ENCODE measurements at places on chromosomes 12 and 14.

DNA sequence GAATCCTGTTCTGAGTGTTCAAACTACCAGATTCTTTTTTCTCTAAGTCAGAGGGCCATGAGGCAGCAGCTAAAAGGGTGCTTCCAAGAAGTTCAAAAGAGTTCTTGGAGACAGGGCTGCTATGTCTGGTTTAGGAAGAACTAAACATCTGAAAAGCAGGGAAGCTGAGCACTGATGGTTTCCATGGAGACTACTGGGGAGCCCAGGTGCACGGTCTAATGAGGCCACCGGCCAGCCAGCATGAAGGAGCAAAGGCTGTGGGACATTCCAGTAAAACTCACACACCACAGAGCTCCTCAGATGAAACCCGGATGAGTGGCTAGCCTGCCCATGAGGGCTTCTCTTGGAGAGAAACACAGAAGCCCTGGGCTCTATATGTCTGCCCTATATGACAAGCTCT lies 97.3 kb downstream of the KCNK10 start:
- no peak for DNase-seq

DNA sequence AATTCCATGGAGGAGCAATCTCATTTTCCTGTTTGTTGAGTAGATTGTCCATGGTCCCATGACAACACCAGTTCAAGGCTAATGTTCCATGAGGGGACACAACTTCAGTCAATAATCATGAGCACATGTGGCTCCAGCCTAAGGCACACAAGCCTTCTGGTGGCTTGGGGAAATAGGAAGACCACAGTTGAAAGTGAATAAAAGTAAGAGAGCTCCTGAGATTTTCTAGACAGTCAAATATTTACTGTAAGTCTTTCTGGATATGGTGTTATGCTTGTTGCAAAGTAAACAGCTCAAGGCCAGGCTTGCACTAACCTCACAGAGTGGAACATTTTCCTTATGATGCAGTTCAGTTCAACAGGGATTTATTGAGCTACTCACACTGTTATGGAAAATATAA lies 206.9 kb upstream of the SLC38A2 start:
- no peak for DNase-seq

DNA sequence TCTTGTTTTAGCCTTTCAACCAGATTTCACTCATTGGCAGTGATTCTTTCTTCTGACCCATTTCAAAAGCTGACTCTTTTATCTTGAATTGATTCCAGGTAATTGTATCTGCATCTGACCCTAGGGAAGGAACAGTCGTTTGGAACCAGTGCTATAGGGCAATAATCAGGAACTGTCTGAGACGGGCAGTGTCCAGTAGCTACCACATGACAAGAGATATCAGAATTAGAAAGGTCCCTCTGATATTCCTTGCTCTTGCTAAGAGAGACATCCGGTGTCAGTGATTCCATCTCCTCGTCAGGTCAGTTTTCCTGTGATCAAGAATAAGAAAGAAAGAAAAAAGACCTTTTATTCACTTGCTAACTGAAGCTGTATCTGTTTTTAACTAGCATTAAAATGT lies 47.8 kb upstream of the PDE3A start:
- no peak for DNase-seq

DNA sequence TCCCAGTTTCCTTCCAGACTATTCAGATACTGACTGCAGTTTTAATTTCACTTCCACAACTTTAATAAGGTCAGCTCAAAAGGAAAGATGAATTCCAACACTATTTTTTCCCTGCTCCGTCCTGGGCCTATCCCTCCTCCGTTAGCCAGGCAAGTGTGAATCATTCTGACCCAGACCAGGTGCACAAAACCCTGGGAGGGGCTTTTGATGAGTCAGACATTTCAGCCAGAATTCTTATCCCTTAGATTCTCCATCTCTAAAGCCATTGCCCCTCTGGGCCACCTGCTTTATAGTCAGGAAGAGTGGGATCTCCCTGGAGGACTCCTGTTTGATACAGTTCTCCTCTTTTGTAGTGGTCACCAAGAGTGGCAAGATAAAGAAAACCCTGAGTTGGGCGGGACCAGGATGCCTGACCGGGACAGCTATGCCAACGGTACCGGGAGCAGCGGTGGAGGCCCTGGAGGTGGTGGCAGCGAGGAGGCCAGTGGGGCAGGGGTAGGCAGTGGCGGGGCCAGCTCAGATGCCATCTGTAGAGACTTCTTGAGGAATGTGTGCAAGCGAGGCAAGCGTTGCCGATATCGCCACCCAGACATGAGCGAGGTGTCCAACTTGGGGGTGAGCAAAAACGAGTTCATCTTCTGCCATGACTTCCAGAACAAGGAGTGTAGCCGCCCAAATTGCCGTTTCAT lies 2.2 kb downstream of the ZC3H10 start:
- no peak for DNase-seq

GRCh38 chr12:131677699-131678098 lies 33.2 kb upstream of the SFSWAP start:
- no peak for DNase-seq

GRCh38 chr12:93705237-93705636 lies 28.1 kb downstream of the CRADD start:
- DNase-seq: no peak

- no peak for DNase-seq
Measured at GRCh38 chr14:96960598-96961116, 163.5 kb downstream of the VRK1 start.

- DNase-seq: peak; percentile 6
Measured at GRCh38 chr12:80165746-80166145, 66.4 kb downstream of the OTOGL start.

DNA sequence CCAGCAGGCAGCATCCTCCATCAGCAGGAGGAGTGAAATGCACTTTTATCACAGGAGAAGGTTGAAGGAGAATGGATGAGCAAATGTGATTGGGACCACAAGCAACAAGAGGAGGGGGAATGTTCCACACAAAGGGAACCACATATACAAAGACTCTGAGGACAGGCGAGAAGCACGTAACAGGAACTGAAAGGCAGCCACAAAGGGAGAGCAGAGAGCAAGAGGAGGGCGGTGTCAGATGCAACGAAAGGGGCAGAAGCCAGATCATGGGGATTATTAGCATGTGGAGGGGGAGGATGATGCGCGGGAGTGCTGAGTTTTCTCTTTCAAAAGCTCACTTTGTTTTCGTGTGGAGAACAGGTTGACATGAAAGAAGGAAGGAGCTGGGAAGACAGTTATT lies 241.1 kb downstream of the SPTSSA start:
- DNase-seq: no peak

GRCh38 chr12:10243818-10244520 lies 31.3 kb downstream of the GABARAPL1 start:
- no peak for DNase-seq

GRCh38 chr14:75389679-75390078 lies 38.1 kb upstream of the JDP2 start:
- DNase-seq: no peak

GRCh38 chr12:114776731-114777442 lies 92.9 kb upstream of the TBX3 start:
- DNase-seq: no peak

DNA sequence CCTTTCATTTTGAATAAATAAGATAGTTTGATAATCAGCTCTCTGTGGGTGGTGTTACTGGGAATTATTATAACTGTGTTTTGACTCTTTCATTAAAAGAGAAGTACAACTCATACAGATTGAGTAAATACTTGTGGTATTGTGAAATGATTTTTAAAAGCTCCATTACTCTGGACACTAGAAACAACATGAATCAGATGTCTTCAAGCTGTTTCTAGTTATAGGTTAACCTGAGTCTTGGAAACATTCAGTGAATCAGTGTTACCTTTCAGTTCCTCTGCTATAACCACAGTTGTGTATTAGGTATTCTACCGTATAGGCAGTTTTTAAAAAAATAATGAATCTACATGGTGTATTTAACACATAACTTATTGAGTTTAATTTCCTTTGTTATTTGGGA lies 128.4 kb upstream of the SSTR1 start:
- DNase-seq: no peak
